ENCODE measurements at places on chromosomes 12 and 14. TPM values are rescaled to one million over a fixed set of nuclear protein-coding genes. Genes with fewer than 3 reads are reported as not detected.

- H3K27me3 ChIP-seq, result no peaks in the 10 kb centered on the region
- peak overlapping the region; percentile 54 for H3K27ac ChIP-seq
- peaks cover 65% of the 10 kb centered on the region for H3K4me1 ChIP-seq
- peaks cover 17% of the 10 kb centered on the region for H3K36me3 ChIP-seq
These were observed 810 bp downstream of the MARCHF9 start for GRCh38 chr12:57755454-57756372.

DNA sequence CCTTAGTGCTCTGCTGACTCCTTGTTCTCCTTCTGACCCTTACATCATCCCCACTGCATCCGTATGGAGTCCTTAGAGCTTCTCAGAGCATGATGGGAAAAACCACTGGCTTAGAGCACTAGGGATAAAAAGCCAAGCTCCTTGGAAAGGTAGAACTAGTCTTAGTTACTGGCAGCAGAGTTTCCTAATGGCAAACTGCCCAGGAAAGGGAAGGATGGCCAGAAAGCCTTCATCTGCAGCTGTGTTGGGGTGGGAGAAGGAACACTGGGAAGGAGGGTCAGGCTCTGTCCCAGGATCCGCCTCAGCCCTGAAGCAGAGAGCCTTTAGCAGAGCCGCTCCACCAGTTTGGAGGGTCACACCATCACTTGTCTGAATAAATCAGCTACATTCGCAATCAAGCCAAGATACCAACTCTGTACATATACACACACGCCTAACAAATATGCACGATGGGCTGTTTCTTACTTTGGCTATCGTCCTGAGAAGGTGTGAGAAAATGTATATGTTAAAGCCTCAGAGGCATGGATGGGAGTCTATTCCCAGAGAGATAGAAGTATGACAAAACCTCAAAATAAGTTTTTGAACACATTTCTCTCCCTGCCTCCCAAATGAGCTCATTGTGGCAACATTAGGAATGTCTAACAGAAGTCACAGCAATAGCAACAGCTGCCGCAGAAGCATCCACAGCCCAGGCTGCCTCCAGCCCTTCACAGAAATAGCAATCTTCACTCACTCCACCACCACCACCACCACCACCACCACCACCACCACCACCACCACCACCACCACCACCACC, 18.6 kb upstream of the GALNT8 start:
- H3K27ac ChIP-seq, result no peak overlapping the region
- H3K27me3 ChIP-seq, result no peaks in the 10 kb centered on the region
- H3K4me1 ChIP-seq, result no peaks in the 10 kb centered on the region
- no peak for DNase-seq
- H3K36me3 ChIP-seq, result no peaks in the 10 kb centered on the region

Gene BDKRB2
- total RNA-seq, result not detected

DNA sequence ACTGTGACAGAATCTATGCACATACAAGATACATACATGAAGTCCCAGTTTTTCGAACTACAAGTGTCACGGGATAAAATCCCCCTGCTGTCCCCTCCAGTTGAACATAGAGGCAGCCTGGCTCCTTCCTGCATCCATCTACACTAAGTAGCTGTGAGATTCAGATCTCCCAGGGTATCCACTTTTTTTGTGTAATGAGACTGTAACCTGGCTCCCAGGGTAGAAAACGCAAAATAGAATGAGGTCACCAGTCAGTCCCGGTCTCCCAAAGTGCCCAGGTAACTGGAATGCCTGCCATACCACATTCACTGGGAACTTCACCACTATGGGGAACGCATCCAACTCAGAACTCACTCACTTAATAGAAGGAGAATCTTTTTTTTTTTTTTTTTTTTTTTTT, 67.8 kb downstream of the TMCC3 start:
- H3K4me3 ChIP-seq, result no peak overlapping the region
- no peaks in the 10 kb centered on the region for H3K27me3 ChIP-seq
- no peaks in the 10 kb centered on the region for H3K4me1 ChIP-seq

Gene TCL1B
- not detected for total RNA-seq

- H3K4me1 ChIP-seq, result no peaks in the 10 kb centered on the region
- H3K27me3 ChIP-seq, result no peaks in the 10 kb centered on the region
- no peak overlapping the region for H3K27ac ChIP-seq
- H3K4me3 ChIP-seq, result no peak overlapping the region
- no peaks in the 10 kb centered on the region for H3K36me3 ChIP-seq
These were observed 25.8 kb downstream of the DACT1 start for GRCh38 chr14:58663494-58664111.
